ENCODE measurements at places on chromosomes 5 and 9. TPM values are rescaled to one million over a fixed set of nuclear protein-coding genes. Genes with fewer than 3 reads are reported as not detected.

The SAPCD2 gene
- 0.36 TPM for total RNA-seq

The MARCOL gene
- not detected for total RNA-seq

The C5orf52 gene
- total RNA-seq: not detected

The BTNL8 gene
- 0.53 TPM for total RNA-seq

The TUBB4B gene
- 108 TPM for total RNA-seq

GRCh38 chr5:60259730-60260129 is 366.2 kb upstream of the PDE4D start:
- no peak for DNase-seq

GRCh38 chr5:38830521-38831051 is 15.2 kb upstream of the OSMR start:
- no peak for DNase-seq

DNA sequence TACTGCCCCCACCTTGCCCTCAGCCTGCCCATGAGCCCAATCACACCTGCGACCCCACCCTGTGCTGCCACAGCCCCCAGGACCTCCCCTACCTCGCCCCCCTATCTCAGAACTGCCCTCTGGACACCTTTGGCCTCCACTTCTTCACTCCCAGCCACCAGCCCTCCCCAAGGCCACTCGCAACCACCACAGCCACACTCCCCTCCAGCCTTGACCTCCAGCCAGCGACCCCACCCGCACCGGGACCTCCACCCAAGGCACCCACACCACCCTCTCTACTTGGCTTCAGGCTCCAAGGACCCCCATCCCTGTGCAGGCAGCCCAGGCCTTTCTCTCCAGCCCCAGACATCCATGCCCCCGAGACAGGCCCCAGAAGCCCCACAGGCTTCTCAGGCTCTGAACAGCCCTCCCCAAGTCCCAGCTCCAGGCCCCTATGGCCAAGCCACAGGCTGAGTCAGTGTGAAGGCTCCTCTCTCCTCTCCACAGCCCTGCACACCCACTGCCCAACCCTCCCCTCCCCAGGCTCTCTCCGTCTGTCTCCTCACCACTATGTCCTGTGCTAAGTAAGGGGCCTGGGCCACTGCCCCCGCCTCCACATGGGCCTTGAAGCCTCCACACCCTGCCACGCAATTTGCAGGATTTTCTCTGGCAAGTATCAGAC is 2.0 kb downstream of the AK1 start:
- DNase-seq: no peak

DNA sequence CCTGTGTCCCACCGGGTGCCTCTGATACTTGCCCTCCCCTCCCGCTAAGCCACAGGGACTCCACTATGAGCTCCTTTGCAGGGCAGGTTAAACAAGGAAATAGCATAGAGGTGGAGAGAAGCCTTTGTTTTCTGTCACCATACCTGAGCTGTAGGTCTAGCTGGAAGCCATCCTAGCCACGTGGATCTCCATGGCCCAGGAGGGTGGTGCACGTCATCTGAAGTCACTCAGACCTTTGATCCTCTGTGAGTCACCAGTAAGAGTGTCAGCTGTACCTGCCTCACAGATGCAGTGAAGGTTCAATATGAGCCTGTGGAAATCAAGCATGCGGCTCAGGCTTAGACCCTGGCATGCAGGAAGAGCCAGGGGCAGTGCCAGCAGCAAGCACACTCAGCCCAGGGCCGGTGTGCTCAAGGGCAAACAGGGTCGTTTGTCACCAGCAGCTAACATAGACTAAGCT is 55.1 kb downstream of the ASS1 start:
- DNase-seq: no peak

- no peak for DNase-seq
Measured at GRCh38 chr5:144254552-144254951, 83.9 kb downstream of the KCTD16 start.

DNA sequence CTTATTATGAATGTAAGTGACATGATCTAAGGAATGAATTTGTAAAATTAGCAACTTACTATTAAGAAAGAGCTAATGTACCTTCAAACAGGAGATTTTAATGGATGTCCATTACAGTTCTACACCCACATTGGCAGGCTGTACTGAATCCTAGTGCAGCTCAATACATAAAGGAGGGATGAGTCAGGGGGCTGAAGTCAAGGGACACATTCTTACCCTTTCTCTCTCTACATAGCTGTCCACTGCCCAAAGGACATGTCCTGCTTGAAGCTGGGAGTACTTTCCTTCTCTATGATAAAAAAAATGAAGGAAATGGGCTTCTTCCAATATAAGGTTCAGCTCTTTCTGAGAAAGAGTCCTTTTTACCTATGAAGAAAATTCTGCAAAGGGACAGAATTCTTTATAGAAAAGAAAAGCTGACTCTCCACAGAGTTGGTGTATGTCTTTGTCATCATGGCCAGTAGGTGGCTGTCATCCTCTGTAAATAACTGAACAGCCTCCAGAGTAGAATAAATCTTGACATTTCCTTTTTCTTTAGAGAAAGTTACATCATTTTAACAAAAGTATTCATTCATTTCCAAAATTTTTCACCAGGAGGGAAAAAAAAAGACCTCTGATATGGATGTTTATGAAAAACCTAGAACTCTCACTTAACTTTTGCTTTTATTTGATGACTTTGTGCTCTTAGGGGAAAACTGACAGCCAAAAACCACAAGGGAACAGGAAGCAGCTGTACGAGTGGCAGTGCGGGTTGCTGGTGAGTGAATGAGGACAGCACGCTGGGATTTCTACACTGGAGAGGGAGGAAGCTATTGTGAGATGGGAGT is 13.1 kb upstream of the IFNA14 start:
- DNase-seq: peak; percentile 61

GRCh38 chr5:3020426-3020825 is 268.9 kb upstream of the IRX2 start:
- DNase-seq: no peak

- no peak for DNase-seq
Measured at GRCh38 chr5:149942199-149942598, 2.4 kb downstream of the PDE6A start.

GRCh38 chr5:62692946-62693713 is 114.5 kb downstream of the LRRC70 start:
- no peak for DNase-seq

Measured in sciatic nerve (tissue), 2 donors.